ENCODE measurements at places on chromosomes 4 and X. TPM values are rescaled to one million over a fixed set of nuclear protein-coding genes. Genes with fewer than 3 reads are reported as not detected.

- no peak for DNase-seq
These were observed 2.3 kb downstream of the GPR173 start for GRCh38 chrX:53050841-53051240.

GRCh38 chr4:166481739-166482138 lies 608.7 kb downstream of the TLL1 start:
- DNase-seq: no peak

DNA sequence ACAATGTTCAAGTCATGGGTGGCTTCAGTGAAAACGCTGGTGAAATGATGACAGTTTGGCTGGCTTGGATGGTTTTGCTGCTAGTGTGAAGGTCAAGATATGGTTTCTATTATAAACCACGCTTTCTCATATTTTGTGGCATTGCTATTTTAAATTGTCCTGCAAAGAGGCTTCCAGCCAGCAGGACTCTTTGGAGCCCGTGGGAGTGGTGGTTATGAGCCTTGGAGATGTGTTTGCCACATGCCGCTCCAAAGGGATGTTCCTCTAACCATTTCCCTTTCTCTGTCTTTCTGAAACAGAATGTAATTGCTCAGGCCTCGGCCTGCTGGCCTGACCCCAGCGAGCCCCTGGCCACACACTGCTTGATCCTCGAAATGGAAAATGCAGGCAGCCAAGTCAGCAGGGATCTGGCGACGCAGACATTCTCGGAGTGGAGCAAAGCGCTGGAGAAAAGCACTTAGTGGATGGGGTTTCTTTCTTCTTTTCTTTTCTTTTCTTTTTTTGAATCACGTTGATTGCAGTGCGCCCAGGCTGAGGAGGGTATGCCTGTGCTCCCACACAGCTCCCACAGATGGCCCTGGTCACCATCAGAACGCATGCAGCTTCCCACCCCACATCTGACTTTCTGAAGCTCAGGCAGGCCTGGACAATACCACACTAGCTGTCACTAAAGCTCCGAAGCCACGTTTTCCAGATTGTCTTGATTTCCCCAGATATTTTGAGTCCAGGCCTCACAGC lies 114.0 kb downstream of the ENPP6 start:
- no peak for DNase-seq

Gene PDGFRA
- 218 TPM for total RNA-seq

DNA sequence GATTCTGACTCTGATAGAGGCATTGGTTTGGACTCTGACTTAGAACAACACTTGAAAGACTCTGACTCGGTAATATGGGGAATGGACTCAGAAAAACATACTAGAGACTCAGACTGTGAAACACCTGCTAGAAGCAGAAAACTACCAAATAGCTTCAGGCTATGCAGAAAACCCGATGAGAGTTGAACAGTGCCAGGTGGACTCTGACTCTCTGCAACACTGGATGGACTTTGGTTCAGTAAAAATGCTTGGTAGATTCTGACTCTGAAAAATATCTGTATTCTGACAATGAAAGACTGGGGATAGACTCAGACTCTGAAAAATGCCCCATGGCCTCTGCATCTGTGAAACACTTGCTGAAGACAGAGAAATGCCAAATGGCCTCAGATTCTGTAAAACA lies 215.1 kb upstream of the HDX start:
- no peak for DNase-seq

Gene SLC2A9
- total RNA-seq: 6.5 TPM

Data from uterus (tissue), 4 donors.